ENCODE measurements at places on chromosomes 1 and 21.

DNA sequence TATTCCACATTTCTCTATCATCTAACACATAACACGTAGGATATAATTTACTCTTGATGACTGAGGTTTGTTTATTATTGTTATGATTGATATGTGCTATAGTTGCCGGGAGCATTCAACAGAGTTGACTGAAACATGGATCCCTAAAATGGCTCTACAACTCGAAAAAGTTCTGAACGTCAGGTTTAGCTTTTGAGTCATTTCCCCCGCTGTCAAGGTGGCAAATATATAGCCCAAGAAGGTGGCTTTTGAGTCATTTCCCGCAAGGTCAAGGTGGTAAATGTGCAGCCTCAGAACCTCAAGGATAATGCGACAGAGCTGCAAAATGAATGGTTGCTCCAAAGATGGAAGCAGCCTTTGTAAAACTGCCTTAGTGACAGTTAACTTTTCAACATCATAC lies 104.0 kb downstream of the NIBAN1 start:
- peak; percentile 59 for DNase-seq

DNA sequence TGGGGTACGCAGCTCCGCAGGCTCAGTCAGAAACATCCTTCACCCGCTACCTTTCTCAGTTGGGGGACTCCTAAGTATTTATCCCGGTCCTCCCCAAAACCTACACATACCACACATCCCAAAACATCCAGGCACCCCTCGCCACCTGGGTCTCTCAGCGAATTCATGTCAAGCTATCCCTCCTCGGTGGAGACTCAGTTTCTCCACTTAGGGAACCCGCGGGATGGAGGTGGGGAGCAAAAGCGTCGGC lies 1.3 kb upstream of the ZBTB7B start:
- DNase-seq = no peak

DNA sequence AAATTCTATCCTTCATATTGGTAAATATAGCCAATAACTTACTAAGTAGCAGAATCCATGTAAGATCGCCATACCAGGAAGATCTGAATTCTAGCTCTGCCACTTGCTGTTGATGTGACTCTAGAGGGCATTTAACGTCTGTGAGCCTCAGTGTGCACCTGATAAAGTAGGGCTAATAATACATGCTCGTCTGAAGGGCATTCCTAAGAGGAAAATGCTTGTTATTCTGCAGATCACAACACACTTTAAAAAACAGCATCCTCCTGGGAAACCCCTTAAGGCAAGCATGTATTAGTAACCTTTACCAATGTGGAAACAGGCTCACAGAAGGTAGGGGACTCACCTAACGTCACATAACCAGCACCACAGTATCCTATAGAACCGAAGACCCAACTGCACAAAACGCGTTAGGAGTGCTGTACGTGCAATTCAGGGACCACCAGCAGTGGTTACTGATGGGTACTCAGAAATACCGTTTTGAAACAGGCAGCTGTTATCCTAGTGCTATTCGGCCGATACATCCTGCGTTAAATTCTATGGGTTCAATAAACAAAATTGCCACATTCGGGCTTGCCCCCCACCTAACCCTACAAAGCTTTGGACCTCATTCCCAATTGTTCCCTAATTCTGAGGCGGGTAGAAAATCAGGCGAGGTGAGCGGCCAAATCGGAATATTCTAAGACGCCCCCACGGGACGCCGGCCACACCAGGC lies 758 bp downstream of the DEPDC1 start:
- no peak for DNase-seq

GRCh38 chr21:26794597-26795411 lies 50.4 kb downstream of the ADAMTS1 start:
- DNase-seq = no peak
